ENCODE measurements at places on chromosomes 7 and 10.
A peak's percentile ranks its signal among the peaks of the same experiment; 100 is the strongest.

GRCh38 chr7:85119934-85120333, 66.9 kb downstream of the SEMA3D start:
- DNase-seq: no peak

- DNase-seq: no peak
Measured at GRCh38 chr10:4704034-4704545, 121.9 kb upstream of the AKR1E2 start.

DNA sequence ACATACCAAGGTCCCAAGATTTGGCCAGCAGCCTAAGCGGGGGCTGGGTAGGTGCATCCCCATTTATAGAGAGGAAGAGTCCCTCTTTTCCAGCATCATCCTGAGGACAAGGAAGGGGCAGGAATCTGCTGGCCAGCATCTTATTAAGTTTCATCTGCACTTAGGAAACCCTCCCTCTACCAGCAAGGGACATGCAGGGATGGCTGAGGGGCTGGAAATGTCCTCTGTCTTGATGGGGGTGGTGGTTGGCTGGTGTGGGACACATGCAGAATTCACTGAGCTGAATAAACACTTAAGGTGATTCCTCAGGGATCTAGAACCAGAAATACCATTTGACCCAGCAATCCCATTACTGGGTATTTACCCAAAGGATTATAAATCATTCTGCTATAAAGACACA, 42.1 kb downstream of the NOD1 start:
- DNase-seq: no peak

DNA sequence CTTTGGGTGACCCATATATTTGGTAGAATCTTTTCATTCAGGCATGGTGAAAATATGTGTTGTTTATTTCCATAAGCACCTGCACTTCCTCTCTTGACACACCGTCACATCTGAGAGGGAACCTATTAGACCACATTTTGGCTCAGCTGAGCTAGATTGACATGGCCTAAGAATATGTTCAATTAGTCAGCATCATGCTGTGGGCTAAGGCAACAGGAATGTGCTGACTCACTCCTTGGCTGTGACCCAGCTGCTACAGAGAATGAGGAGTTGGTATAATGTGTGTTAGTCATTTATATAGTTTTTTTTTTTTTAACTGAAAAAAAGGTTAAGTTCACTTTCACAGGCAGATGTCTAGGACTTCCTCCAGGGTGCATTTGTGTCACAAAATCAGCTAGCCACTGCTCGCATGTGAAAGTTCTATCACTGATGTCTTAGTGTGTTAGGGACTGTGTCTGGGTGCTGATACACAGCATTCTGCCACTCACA, 180.6 kb downstream of the SEMA3E start:
- DNase-seq: no peak

GRCh38 chr10:77592946-77593636, 44.5 kb downstream of the KCNMA1 start:
- DNase-seq: no peak

- no peak for DNase-seq
Measured at GRCh38 chr10:76972541-76972940, 665.1 kb downstream of the KCNMA1 start.

GRCh38 chr10:103673606-103674005, 180.1 kb downstream of the NEURL1 start:
- DNase-seq: no peak

DNA sequence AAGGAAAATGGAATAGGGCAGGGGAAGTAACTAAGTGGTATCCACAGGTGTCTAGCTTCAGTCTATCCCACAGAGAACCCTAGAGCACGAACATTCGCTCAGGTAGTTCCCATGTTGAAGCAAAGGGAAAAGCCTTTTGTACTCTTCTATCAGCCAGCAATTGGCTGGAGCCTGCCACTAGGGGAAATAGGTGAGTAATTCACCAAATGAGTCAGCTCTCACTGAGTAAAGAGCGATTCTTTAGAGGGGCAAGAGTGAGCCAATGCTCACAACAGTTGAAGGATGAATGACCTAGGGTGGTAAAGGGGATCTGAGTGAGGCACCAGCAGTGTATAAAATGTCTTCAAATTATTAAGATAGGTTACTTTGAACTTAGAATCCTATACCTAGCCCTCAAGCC, 94.1 kb upstream of the ZNF800 start:
- peak; percentile 2 for DNase-seq

DNA sequence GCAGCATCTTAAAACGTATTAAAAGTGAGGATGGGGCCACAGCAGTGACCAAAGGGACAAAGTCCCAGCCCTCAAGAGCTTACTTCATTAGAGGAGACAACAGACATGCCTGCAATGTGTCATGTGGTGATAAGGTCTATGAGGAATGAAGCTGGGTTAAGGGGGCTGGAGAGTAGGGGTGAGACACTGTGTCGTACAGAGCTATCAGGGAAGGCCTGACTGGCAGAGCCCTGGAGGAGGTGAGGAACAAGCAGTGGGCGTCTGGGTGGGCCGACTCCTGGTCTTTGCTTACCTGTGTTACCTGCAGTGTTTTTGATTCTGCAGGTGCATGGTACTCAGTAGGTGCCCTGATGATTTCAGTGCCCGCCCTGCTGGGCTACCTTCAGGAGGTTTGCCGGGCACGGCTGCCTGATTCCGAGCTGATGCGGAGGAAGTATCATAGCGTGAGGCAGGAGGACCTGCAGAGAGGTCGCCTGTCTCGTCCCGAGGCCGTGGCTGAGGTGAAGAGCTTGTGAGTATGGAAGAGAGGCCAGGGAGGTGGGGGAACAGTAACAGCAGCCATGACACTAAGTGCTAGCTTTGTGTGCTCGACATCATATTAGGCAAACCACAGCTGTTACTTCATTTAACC, 7.6 kb downstream of the ZFYVE27 start:
- DNase-seq: no peak

DNA sequence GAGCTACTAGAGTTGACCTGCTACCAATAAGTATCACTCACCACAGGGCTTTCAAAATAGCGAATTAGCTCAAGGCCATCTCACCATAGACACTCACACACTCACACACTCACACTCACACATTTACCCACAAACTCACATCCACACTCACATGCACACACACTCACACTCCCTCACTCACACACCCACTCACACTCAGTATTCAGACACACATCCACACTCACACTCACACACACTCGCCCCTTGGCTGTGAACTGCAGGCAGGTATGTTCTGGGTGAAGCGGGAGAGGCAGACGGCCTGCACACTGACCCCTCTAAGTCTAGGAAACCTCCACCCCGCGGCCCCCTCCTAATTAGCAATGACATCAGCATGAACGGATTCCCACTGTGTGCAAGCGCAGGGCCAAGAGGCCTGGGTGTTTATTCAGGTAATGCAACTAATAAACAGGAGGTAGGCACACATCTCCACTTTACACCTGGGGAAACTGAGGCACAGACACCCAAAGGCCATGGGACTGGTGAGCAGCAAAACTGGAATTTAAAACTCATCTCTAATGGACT, 94.6 kb downstream of the ADARB2 start:
- DNase-seq: no peak

GRCh38 chr10:30821261-30821993, 191.9 kb upstream of the LYZL2 start:
- no peak for DNase-seq

DNA sequence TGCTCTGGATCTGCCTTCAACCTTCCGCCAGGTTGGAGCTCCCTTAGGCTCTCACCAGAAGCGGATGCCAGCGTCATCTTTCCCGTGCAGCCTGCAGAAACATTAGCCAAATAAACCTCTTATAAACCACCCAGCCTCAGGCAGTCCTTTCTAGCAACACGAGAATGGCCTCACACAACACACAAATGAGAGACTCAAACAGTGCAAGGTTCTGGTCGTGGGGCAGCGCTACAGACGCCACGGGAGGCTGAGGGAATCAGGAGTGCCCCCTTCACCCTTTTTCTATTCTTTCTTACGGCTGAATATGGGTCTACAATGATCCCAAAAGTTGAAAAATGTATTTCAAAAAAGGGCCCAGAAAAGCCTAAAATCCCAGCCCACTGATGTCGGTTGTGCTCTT, 96.4 kb downstream of the FOXL3 start:
- DNase-seq: no peak

DNA sequence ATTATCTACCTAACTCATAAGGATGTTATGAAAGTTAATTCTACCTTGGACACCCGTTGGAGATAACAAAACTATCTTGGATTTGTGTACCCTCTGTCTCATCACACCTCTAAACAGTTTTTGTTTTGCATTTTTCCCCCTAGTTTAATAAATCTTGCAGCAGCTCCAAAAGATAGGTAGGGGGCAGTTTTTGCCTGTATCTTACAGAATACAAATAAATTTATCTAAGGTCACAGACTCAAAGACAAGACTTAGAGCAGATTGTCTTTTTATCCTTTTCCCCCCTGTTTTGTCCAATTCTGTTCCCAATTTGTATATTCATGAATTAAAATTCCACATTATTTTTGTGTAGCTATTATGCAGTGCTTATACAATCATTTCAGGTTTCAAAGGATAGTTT, 5.0 kb upstream of the SORCS1 start:
- DNase-seq: no peak

- no peak for DNase-seq
Measured at GRCh38 chr7:29435167-29435566, 128.5 kb upstream of the PRR15 start.

DNA sequence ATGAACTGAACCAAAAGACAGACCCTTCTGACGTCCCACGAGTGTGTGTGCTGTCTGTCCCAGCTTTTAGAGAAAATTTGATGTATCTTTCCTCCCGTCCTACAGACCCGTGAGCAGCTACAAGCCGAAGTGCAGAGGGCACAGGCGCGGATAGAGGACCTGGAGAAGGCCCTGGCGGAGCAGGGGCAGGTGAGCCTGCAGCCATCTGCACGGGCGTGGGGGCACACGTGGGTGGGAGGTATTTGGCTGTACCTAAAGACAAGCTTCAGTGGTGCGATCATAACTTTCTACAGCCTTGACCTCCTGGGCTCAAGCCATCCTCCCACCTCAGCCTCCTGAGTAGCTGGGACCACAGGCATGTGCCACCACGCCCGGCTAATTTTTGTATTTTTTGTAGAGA, 41.7 kb upstream of the DPYSL4 start:
- DNase-seq: no peak

DNA sequence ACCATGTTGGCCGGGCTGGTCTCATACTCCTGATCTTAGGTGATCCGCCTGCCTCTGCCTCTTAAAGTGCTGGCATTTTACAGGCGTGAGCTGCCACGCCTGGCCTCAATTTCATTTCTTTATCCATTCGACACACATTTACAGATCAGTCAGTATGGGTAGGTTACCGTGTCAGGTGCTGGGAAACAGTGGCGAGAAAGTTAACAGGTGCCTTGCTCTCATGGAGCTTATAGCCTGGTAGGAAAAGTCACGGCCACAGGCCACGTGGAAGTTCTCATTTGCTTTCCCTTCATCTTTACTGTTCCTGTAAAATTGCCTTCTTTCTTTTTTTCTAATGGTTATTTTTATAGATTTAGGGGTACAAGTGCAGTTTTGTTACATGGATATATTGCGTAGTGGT, 2.6 kb upstream of the CAMK1D start:
- DNase-seq: no peak

- DNase-seq: no peak
Measured at GRCh38 chr10:14545827-14546226, 215.1 kb upstream of the FRMD4A start.

- no peak for DNase-seq
Measured at GRCh38 chr10:3660753-3661152, 124.3 kb downstream of the KLF6 start.

GRCh38 chr7:126533715-126534114, 719.0 kb downstream of the GRM8 start:
- no peak for DNase-seq

GRCh38 chr7:128253701-128254100, 12.6 kb downstream of the LEP start:
- no peak for DNase-seq

- DNase-seq: no peak
Measured at GRCh38 chr10:69915215-69915560, 113.5 kb downstream of the COL13A1 start.

- no peak for DNase-seq
Measured at GRCh38 chr7:158064631-158065030, 523.0 kb downstream of the PTPRN2 start.

DNA sequence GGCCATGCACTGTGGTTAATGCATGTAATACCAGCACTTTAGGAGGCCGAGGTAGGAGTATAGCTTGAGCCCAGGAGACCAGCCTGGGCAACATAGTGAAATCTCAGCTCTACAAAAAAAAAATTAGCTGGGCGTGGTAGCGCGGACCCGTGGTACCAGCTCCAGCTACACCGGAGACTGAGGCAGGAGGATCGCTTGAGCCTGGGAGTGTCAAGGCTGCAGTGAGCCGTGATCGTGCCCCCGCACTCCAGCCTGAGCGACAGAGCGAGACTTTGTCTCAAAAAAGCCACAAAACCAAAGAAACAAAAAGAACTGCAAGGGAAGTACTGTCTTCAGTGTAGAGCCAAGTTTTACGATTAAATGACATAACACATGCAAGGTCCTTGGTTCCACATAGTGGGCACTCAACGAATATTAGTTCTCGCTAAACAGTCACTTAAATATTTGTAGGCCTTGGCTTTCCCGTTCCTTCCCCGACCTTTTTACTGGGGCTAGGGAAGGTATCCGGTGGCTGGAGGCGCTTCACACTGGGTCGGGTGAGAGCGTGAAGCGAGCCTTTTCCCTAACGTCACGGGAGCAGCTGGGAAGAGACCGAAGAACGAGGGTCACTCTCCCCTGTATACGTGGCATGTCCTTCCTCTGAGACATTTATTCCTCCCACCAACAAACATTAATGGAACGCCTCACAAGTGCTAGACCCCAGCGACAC, 993 bp upstream of the SND1 start:
- peak; percentile 26 for DNase-seq

- no peak for DNase-seq
Measured at GRCh38 chr7:131004371-131004770, 270.4 kb upstream of the KLF14 start.

- no peak for DNase-seq
Measured at GRCh38 chr7:90180011-90180585, 25.8 kb downstream of the STEAP1 start.

- DNase-seq: no peak
Measured at GRCh38 chr10:32795598-32796183, 162.3 kb downstream of the ITGB1 start.

DNA sequence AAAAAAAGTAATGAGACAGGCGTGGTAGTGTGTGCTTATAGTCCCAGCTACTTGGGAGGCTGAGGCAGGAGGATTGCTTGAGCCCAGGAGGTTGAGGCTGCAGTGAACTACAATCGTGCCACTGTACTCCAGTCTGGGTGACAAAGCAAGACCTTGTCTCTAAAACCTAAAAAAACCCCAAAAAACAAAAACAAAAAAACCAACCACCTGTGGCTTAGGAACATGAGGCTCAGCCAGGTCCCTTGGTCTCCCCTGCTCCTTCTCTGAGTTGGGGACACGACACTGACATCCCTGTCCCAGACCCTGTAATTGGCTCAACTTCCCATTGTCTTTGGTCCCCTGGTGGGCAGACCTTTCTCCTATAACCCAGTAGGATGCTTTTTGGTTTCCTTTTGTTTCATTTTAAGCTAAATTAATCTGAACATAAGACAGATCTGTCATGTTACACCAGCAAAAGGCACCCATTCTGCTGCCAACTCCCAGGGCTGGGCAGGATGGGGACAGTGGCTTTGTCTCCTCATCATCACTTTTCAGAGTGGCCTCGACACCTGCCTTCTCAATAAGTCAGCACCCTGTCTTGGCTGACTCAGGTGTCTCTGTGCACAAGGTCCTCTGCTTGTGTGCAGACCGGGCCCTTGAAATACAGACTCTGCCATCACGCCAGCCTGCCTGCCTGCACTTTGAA, 74.4 kb downstream of the MYL10 start:
- DNase-seq: no peak

- no peak for DNase-seq
Measured at GRCh38 chr10:5595095-5595494, 70.3 kb downstream of the CALML3 start.

- no peak for DNase-seq
Measured at GRCh38 chr7:2734751-2735571, 47.0 kb downstream of the AMZ1 start.

Measured in activated naive CD8-positive, alpha-beta T cell treated with anti-CD3 and anti-CD28 coated beads for 36 hours (primary cell).